Naive thymus-derived CD4-positive, alpha-beta T cell (primary cell): ENCODE measurements at places on chromosomes 5 and 9.
A peak's percentile ranks its signal among the peaks of the same experiment; 100 is the strongest.

DNA sequence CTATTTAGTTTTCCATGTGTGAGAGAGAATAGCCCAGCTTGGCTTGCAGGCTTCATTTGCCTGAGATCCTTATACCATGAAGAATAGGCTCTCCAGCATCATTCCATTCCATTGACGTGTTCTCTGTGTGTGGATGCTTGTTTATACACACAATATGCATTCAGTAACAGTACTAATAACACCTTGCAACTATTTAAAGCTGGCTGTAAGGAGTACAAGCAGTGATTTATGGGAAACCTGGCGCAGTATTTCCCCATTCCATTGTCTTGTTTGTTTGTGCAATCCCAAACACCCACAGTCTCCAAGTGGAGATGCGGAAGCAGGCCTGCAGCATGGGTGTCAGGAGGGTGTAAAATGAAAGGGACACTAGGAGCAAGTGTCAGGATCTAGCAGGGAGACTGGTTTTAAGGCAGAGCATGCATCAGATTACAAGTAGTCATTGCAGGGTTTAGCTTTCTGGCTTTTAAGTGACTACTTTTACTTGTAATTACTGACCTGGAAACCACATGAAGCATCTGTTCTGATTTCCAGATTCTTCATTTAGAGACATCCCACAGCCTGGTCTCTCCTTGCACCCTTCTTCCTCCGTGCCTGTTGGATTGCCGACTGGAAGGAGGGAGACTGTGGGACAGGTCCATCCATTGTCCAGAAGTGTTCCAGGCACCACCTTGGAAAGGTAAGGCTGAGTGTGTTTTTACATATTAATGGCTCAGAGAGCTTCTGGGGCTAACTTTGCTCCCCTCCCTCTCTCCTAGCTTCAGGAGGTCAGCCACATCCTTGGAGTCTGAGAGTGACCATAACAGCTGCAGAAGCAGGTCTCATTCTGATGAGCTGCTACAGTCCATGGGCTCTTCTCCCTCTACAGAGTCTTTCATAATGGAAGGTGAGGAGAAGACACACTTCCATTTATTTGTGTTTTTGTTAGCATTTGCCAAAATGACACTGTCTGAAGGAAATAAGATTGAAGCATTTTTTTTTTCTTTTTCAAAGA lies 241.6 kb downstream of the ARHGEF28 start:
- H3K36me3 ChIP-seq: no peaks in the 10 kb centered on the region
- H3K4me3 ChIP-seq: no peak overlapping the region
- no peaks in the 10 kb centered on the region for H3K4me1 ChIP-seq
- no peaks in the 10 kb centered on the region for H3K27me3 ChIP-seq
- DNase-seq: no peak

- no peak overlapping the region for H3K27ac ChIP-seq
- H3K4me3 ChIP-seq: no peak overlapping the region
- H3K27me3 ChIP-seq: no peaks in the 10 kb centered on the region
- no peak for DNase-seq
- no peaks in the 10 kb centered on the region for H3K4me1 ChIP-seq
Observed at GRCh38 chr5:125874717-125875116, 548.5 kb upstream of the GRAMD2B start.

- H3K36me3 ChIP-seq: peaks cover 25% of the 10 kb centered on the region
- no peak for DNase-seq
- no peak overlapping the region for H3K4me3 ChIP-seq
- H3K4me1 ChIP-seq: peaks cover 14% of the 10 kb centered on the region
- H3K27me3 ChIP-seq: no peaks in the 10 kb centered on the region
Observed at GRCh38 chr9:127942216-127943010, 4.8 kb upstream of the DPM2 start.

- H3K27me3 ChIP-seq: no peaks in the 10 kb centered on the region
- no peaks in the 10 kb centered on the region for H3K36me3 ChIP-seq
- no peak overlapping the region for H3K27ac ChIP-seq
- H3K4me1 ChIP-seq: no peaks in the 10 kb centered on the region
Observed at GRCh38 chr9:18365651-18366050, 108.3 kb upstream of the ADAMTSL1 start.

DNA sequence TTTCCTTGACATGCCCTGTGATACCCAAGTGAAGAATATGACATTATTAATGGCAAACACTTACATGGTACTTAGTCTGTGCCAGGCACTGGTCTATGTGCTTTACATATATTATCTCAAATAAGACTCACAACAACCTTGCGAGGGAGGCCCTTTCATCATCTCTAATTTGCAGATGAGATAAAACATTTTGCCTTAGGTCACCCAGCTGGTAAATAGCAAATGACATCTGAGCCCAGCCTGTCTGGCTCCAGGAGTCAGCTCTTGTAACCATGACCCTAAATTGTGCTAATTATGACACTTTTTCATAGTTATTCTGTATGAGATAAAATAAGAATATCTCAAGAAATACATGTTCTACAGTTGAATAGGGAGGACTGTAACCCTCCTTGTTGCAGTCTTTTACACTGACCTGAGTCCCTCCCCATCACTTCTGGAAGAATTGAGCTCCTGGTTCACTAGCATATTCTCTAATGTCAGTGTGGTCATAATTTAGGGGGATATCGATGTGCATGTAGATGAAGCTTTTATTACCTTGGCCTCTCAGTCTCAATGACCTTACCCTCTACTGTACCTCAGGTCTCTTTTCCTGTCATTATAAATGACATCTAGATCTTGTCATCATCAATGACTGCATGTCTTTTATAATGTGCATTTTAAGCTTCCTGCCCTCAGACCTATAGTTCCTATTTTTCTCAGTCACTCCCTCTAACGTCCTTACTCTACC lies 126.1 kb upstream of the HAPLN1 start:
- no peaks in the 10 kb centered on the region for H3K36me3 ChIP-seq
- H3K27me3 ChIP-seq: no peaks in the 10 kb centered on the region
- no peak for DNase-seq
- H3K27ac ChIP-seq: no peak overlapping the region
- no peak overlapping the region for H3K4me3 ChIP-seq

- H3K4me1 ChIP-seq: no peaks in the 10 kb centered on the region
- H3K27me3 ChIP-seq: no peaks in the 10 kb centered on the region
- no peak for DNase-seq
- no peak overlapping the region for H3K27ac ChIP-seq
- no peak overlapping the region for H3K4me3 ChIP-seq
Observed at GRCh38 chr5:155066886-155067595, 53.5 kb downstream of the KIF4B start.

DNA sequence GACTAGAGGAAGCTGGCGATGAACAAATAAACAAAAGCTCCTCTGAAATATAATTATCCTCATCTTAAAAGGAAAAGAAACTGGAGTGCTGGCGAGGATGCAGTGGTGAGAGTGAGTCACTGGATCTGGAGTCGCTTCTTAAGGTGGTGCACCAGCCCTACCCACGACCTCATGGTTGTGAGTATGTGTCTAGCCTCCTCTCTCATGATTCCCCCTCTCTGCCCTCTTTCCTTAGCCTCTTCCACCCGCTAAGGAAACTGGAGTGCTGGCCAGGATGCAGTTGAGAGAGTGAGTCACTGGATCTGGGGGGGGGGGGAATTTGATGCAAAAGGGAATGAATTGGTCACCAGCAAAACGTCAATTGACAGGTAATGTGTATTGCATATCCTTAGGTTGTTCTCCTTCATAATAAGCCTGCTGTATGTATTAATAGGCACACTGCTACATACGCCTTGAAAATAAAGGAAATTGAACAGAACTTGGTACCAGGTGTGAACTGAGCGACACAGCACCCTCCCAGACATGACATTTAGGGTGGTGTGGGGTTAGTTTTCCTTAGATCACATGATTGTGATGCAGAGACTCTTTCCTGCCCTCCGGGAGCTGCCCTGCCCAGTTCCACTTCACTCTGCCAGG lies 36.3 kb upstream of the EBF1 start:
- H3K4me1 ChIP-seq: no peaks in the 10 kb centered on the region
- H3K36me3 ChIP-seq: no peaks in the 10 kb centered on the region
- DNase-seq: no peak
- H3K4me3 ChIP-seq: no peak overlapping the region
- H3K27ac ChIP-seq: no peak overlapping the region

- H3K4me3 ChIP-seq: peak overlapping the region; percentile 84
- peak; percentile 54 for DNase-seq
- no peaks in the 10 kb centered on the region for H3K36me3 ChIP-seq
- H3K4me1 ChIP-seq: peaks cover 21% of the 10 kb centered on the region
Observed at GRCh38 chr9:134065612-134066419, 2.0 kb downstream of the BRD3 start.

- no peaks in the 10 kb centered on the region for H3K36me3 ChIP-seq
- DNase-seq: no peak
- H3K4me3 ChIP-seq: no peak overlapping the region
- no peaks in the 10 kb centered on the region for H3K27me3 ChIP-seq
- H3K27ac ChIP-seq: no peak overlapping the region
- H3K4me1 ChIP-seq: no peaks in the 10 kb centered on the region
Observed at GRCh38 chr9:83372957-83373356, 165.2 kb downstream of the FRMD3 start.

DNA sequence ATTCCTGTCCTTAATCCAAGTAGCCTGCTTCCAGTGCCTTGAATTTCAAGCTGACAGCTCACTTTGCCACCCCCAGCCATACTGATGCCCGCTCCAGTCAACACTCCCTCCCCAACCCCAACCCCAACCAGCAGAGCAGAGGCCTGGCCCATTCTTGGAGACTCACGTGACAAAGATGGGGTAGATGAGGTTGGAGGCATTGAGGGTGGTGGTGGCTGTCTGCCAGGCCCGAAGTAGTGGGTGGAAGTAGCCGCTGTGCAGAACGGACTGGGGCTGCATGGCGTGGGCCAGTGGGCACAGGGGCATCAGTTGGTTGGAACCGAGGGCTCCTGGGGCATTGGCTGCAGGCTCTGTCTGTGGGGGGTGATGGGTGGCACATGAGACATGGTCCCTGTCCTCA lies 7.8 kb downstream of the ALAD start:
- H3K27ac ChIP-seq: no peak overlapping the region
- H3K27me3 ChIP-seq: no peaks in the 10 kb centered on the region
- H3K4me3 ChIP-seq: no peak overlapping the region
- H3K4me1 ChIP-seq: no peaks in the 10 kb centered on the region
- DNase-seq: no peak
- peaks cover 52% of the 10 kb centered on the region for H3K36me3 ChIP-seq

DNA sequence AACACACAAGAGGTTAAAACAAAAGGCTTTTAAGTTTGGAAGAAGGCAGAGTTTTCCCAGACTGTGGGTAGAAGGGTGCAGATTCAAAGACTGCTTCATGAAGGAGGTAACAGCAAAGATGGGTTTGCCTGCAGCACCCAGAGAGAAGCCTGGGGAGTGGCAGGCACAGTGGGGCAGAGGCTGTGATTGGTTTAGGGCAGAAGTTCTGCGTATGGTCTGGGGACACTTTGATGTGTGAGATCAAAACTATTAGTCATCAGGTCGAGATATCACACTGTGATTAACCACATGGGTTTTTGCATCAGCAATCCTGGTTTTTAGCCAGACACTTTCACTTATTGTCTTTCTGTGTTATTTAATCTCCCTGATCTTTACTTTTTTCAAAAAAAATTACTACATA lies 188.8 kb upstream of the GLRA1 start:
- H3K4me3 ChIP-seq: no peak overlapping the region
- DNase-seq: no peak
- H3K27me3 ChIP-seq: no peaks in the 10 kb centered on the region
- H3K36me3 ChIP-seq: no peaks in the 10 kb centered on the region
- no peak overlapping the region for H3K27ac ChIP-seq
